Stimulated activated CD4-positive, alpha-beta T cell treated with anti-CD3 and anti-CD28 coated beads, Interleukin-2, amount 100 ng/mL, for 4 hours (primary cell): ENCODE measurements at places on chromosomes 12 and 14.

- DNase-seq = no peak
These were observed 1.2 kb downstream of the ATP6V0A2 start for GRCh38 chr12:123713398-123713797.

- DNase-seq = no peak
These were observed 436.4 kb downstream of the ADAMTS20 start for GRCh38 chr12:43115441-43116160.

GRCh38 chr12:2510045-2510444, 284.7 kb upstream of the FKBP4 start:
- DNase-seq = no peak

- DNase-seq = peak; percentile 61
These were observed at the start of gene RIPK3 for GRCh38 chr14:24339284-24340151. TSS of gene RIPK3 (minus strand) at chr14:24339991. CDS start at chr14:24339826, 165 bp downstream.

DNA sequence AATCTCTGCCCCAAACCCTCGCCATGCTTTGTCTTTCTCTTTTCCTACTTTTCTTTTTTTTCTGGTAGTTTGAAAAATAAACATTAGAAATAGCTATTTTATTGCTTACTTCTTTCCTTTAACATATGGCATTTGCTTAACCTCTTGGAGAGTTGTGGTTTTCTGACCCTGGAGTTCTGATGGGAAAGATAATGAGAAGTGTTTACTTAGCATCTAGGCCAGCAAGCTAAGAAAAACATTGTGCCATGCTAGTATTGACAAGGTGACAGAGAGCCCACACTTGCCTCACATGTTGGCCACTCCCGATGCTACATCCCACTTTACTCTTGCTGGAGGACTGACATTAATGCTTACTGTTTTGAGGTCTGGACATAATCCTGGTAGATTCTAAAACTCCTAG, 886.2 kb downstream of the DIO2 start:
- no peak for DNase-seq

DNA sequence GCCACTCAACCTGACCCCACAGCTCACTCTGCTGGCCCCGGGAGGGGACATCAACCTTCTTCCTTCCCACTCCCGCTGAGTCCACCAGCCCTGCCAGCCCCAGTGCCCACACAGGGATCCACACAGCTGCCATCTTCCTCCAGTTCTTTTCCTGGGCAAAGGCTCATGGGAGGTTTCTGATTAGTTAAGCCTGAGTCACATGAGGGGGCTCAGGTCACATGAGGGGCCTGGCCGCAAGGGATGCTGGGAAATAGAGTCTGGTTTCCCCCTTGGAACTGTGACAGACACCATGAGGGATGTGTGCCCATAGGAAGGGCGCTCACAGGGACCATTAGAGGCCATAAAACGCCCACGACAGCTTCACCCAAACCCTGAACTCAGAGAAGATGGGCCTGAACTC, 228.7 kb upstream of the SFSWAP start:
- DNase-seq = no peak

DNA sequence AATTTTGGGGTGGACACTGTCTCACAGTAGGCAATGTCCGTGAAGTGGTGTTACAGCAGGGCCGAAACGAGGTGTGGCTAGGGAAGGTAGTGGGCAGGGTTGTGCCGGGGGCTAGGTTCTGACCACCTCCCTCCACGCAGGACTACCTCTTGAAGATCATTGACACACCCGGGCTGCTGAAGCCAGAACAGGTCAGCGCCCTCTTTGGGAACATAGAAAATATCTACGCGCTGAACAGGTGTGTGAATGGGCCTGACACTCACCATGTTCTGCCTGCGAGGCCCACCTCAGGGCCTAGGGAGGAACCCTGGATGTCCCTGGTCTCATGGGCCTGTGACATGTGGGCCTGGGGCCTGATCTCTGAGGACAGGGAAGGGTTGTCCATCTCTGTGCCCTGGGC, 24.6 kb downstream of the PLEKHG3 start:
- DNase-seq = no peak

GRCh38 chr12:2003676-2004112, 563 bp downstream of the DCP1B start:
- DNase-seq = no peak

DNA sequence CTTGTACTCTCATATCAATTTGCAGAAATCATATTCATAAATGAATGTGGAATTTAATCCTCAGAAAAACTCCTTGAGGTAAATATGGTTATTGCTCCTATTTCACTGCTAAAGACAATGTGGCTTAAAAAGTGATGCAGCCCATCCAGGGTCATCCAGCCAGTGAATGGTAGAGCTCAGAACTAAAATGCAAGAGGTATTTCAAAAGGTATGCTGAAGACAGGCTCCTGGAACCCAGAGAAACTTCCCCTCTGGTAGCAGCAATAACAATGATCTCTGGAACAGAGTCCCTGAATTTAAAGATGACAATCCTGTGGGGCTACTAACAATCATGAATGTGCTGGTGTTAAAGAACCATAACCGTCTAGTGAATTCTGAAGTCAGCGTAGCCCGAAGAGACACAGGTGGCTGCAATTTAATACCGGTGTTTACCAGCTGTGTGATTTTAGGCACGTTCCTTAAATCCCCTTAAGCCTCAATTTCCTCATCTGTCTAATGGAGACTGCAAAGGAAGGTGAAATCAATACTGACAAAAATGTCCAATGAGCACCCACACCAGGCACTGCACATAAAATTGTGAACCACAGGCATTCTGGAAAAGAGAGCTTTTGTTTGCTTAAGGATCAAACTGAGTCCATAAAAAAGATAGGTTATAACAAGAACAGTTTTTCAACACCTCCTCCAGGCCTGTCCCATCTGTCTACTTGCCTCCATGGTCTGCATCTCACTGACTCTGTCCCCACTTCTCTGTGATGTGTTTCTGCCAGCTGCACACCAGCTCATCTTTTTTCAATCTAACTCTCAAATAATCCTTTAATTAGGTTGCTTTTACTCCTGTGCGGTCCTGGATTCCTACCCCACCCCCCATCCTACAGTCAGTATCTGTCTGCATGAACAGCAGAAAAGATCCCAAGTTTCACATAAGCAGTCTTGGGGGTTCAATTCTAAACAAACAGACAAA, 10.5 kb downstream of the TM7SF3 start:
- no peak for DNase-seq

DNA sequence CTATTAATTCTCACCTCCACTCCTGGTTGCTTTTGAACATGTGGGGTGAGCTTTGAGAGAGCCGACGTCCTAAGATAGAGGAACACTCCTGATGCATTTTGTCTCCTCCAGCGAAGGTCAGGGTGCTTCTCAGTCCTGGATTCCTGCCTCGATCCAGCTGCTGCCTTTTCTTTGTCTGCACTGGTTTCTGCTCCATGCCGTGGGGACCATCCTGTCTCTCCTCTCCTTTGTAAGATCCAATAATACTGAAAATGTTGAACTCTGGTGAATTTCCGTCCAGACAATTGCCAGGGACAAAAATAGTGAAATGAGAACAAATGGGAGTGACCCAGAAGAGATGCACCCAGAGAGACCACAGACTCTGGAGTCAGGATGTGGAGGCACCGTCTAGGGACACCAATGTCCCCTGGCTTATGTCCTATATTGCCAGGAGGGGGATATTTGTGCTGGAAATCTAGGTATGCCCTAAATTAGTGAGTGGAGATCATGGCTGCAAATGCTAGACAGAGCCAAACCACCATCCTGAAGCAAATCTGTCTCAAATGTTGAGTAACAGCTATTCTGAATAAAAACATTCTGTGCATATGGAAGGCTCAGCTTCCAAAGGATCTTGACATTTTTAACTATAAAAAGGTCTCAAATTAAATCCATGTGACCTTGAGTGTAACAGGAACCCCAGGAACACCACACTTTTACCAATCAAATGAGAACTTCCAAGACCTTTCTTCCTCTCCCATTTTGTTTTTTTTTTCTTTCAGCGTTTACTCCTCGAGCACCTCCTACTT, 170.9 kb downstream of the PPM1H start:
- no peak for DNase-seq

- DNase-seq = no peak
These were observed 122.3 kb downstream of the MON2 start for GRCh38 chr12:62588916-62589315.

DNA sequence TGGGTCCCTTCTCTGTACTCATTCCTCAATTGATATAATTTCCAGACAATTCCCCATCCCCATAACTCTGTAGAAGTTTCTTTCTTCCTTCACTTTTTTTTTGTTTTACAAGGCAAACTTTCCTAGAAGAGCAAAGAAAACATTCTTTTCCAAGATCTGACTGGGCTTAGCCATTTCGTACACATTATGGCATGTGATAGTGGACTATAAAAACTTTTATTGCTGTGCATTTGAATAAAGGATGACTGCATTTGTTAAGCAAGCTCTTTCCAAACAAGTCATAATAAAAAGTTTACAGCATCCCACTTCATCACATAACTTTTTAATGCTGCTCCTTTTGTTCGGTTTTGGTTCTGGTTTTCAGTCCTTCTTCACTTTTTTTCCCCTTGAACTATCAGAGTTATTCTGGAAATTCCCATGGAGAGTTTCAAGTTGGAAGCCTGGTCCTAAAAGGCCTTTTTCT, 231.0 kb upstream of the HMGA2 start:
- DNase-seq = no peak

DNA sequence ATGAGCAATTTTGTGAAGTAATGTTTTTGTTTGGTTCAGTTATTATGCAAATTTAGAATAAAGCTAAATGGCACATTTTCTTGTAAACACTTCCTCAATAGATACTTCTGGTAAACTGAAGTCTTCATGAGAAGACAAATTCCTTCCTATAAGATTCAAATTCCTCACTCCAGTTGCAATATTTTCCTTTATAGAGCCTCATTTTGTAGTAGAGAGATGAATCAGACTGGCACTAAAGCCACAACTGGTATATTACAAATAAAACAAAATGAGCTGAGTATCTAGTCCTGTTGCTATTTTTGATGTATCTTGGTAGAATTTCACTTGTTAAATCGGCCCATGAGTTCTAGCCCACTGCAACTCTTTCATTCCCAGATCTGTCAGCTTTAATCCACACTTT, 5.5 kb downstream of the LGR5 start:
- DNase-seq = no peak

DNA sequence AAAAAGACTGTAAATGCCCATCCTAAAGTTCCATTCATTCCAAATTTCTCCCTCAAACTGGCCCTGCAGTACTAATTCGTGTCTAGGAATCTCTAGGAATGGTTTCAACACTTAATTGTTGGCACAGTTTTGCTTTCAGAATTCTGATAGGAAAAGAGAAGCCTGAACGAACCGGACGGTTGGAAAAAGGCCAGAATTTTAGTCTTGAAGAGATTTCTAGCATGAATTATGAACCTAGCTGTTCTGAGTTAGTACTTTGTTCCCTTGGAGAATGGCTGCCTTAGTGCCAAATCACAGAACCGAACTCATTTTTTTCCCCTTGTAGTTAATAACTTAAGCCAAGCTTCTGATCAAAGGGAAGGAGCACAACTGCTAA, 262.6 kb downstream of the ADAMTS20 start:
- DNase-seq = no peak

DNA sequence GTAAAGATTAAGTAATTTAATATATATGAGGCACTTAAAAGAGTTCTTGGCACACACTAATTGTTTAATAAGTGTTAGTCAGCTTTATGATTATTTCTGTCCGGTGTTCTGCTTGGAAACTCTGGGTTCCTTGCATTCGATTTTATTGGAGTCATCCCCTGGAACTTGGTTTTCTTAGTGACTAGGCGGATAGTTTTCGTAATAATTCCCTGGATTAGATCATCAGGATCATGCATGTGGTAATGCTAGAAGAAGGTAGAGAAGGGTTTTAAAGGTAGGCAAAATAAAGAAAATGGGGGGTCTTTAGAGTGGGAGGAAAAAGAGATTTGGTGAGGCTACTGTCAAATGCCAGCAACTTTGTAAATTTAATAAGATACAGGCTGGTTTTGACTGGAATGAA, 88.4 kb downstream of the MYF5 start:
- DNase-seq = no peak

GRCh38 chr12:68397566-68398158, 65.5 kb upstream of the MDM1 start:
- DNase-seq = no peak

- no peak for DNase-seq
These were observed 29.5 kb upstream of the INF2 start for GRCh38 chr14:104659764-104660523.

DNA sequence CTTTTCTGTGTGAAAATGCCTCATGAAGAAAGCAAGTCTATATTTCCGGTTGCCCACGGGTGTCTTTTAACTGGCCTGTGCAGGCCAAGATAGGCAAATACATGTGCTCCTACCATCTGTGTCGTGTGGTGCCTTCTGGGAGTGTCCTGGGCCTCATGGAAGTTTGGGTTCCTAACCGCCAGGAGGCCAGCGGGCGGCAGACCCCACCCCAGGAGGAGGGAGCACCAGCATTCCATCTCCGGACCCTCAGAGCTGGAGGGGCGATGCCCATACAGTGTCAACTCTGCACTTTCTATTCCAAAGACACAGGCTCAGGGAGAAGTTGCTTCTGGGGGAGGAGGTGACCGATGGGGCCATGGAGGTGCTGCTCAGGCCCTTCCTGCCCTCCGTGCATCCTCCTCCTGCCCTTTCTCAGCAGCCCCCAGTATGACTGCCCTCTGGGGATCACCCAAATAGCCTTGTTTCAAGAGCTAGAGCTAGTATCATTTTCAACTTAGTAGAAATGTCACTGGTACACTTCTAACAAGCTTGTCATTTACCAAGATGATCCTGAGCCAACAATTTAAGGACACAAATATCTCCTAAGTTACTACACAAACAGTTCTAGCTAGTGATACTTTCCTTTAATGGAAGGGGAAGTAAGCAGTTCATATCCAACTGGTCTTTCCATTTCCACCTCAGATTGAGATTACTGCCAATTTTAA, 17.8 kb downstream of the CCDC92 start:
- no peak for DNase-seq

- no peak for DNase-seq
These were observed 14.2 kb downstream of the ELK3 start for GRCh38 chr12:96208346-96208745.

DNA sequence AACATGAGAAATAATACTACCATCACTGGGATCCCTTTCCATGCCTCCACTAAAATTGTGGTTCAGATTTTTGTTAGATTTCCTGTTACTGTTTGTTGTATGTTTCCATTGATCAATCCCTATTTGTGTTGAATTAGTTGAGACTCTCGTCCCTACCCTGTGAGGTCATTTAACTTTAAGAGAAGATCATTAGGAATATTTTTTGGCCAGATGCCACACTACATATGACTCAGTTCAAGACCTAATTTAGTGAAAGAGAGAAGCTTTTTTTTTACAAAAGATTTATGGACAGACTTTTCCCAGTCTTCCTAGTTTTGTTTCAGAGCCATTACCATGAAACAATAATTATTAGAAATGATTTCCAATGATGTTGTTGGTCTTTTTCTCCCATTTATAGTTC, 35.5 kb downstream of the CPSF6 start:
- no peak for DNase-seq
